Stimulated activated CD8-positive, alpha-beta memory T cell treated with anti-CD3 and anti-CD28 coated beads, Interleukin-4, amount 100 ng/mL, for 48 hours (primary cell): ENCODE measurements at places on chromosomes 13 and 19.

DNA sequence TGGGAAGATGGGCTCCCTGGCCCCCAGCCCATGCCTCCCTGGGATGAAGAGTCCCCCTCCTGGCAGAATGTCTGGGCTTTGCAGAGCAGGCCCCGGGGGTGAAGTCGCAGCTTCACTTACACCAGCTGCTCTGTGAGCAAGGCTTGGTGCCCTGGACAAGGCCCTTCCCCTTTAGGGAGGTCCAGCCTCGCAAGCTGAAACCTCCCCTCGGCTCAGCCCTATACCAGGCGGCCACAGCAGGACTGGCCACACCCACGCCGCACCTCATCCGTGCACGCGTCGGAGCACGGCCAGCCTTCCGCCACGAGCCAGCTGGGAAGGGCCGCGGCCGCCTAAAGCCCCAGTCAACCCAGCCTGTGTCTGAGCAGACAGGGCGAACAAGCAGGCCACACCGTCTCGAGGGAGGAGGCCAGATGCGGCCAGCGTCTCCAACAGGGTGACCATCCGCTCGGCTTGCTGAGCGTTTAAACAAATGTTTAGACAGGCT lies 83.2 kb upstream of the MCF2L start:
- DNase-seq = no peak

GRCh38 chr13:65834897-65835296 lies 1395.2 kb downstream of the PCDH9 start:
- DNase-seq = no peak

GRCh38 chr19:5048091-5048726 lies 79.3 kb downstream of the KDM4B start:
- peak; percentile 81 for DNase-seq

- no peak for DNase-seq
Observed at GRCh38 chr13:41332829-41333228, 21.8 kb downstream of the NAA16 start.

DNA sequence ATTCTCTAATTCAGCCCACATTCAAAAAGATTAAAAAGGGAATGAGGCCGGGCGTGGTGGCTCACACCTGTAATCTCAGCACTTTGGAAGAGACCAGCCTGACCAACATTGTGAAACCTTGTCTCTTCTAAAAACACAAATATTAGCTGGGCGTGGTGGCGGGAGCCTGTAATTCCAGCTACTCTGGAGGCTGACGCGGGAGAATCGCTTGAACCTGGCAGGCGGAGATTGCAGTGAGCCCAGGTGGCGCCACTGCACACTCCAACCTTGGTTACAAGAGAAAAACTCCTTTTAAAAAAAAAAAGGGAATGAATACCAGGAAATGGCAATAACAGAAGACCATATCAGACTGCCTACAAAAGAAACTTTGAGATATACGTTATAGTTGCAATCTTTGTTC lies 1244.5 kb downstream of the PCDH9 start:
- DNase-seq = no peak

GRCh38 chr13:73598020-73598712 lies 536.0 kb downstream of the KLF12 start:
- DNase-seq = no peak

DNA sequence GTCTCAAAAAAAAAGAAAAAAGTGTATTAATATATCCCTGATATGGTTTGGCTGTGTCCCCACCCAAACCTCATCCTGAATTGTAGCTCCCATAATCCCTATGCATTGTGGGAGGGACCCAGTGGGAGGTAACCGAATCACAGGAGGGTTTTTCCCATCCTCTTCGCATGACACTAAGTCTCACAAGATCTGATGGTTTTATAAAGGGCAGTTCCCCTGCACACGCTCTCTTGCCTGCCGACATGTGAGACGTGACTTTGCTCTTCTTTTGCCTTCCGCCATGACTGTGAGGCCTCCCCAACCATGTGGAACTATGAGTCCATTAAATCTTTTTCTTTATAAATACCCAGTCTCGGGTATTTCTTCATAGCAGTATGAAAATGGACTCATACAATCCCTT lies 17.7 kb downstream of the STK24 start:
- DNase-seq = no peak

- no peak for DNase-seq
Observed at GRCh38 chr13:113545931-113546516, 38.5 kb upstream of the TFDP1 start.

- no peak for DNase-seq
Observed at GRCh38 chr13:92609376-92609775, 617.2 kb upstream of the GPC6 start.

DNA sequence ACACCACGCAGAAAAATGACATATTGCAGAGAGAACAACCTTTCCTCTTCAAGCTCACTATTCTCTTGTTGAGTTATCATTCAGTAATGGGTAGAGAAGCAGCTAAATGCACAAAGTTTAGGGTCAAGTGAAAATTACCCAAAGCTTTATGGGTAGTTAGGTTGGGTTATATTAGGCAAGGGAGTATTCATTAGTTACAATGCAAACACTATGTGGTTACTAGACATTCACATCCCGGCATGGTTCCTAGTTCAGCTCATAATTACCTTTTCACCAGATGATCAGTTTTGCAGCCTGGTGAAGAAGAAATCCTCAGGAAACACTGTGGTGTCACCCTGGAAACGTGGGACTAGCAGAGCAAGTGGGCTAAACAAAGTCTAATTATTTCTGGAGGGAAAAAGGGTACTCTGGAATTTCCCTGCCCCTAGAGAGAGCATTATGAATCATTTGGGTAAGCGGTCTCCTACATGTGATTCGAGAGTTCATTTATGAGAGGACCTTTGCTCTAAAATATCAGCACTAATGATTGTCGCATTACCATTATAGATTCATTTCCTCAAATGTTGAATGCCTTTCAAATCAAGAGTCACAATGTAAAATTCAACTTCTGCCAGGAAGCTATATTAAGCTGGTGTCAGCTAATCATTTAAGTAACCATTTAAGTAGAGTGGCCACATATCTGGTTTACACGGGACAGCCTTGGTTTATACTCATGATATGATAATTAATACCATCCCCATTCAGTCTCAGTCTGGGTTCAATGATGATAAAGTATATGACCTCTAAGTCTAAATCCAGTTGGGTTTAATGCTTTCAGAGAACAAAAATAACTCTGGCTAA lies 1208.0 kb downstream of the DIAPH3 start:
- DNase-seq = no peak

GRCh38 chr19:4267101-4267900 lies 11.8 kb upstream of the SHD start:
- peak; percentile 84 for DNase-seq

DNA sequence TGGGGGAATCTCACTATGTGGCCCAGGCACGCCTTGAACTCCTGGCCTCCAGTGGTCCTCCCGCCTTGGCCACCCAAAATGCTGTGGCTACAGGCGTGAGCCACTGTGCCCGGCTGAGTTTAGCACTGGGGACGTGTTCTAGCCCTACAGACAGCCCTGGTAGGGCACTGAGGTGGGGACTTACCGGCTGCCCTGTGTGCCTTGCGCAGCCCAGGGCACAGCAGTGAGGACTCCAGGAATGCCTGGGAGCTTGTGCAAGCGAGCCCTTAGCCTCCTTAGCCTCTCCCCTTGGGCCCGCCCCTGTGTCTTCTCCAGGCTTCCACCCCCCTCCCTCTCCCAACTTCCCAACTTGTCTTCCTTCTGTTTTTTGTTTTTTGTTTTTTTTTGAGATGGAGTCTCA lies 21.0 kb downstream of the CCNE1 start:
- no peak for DNase-seq

DNA sequence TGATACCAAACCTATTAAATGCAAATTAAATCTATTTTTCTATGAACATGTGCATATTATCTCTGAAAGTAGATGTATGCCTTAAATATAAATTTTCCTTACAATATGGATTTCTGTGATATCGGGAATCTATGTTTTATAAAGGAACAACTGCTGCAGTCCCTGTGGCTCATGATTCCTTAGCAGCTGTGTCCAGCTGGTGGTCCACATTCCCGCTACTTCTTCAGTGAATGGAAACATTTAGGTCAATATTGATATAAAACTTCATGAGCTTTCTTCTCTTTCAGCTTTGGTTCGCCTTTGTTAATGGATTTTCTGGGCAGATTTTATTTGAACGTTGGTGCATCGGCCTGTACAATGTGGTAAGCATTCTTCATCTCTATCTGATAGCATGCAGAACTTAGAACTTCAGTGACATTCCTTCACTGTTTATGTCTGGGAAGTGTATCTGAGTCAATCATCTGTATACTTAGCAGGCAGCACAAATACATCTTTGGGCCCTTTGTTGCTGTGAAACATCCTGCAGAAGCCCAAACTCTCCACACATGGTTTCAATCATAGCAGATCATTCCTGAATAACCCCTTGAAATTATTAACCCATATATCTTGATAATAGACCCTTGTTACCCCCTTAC lies 223.9 kb downstream of the SHISA2 start:
- no peak for DNase-seq

GRCh38 chr13:31814536-31814935 lies 75.2 kb downstream of the RXFP2 start:
- DNase-seq = no peak

DNA sequence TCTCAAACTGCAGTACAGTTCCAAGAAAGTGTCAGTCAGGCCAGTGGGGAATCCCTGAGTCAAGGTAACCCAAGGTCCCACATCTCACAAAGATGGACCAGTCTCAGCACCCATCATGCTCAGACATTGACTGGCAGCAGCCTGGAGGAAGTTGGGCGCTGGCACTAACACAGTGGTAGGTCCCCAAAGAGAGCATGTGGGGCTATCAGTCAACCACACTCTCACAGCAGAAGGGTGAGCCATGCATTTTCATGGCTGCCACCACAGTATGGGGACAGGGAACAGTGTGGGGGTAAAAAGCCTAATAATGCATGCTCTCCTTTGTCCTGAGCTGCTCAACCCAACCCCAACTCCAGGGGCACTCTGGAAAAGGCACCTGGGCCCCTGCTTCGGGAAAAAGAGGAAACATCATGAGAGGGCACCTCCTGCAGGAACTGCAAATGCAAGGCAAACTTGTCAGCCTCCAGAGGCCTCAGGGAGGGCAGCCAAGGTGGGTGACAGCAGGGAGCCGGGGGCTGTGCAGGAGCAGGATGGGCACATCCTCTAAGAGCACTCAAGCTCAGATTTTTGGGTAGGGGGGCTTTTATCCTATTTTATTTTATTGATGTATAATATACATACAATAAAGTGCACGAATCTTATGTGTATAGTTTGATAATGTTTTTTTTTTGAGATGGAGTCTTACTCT lies 9.5 kb upstream of the PLEKHF1 start:
- DNase-seq = no peak

GRCh38 chr13:97114651-97115050 lies 107.5 kb upstream of the MBNL2 start:
- no peak for DNase-seq

- DNase-seq = no peak
Observed at GRCh38 chr19:53980539-53981375, 10.7 kb upstream of the CACNG6 start.

GRCh38 chr19:18921593-18921992 lies 2.1 kb downstream of the DDX49 start:
- no peak for DNase-seq

- no peak for DNase-seq
Observed at GRCh38 chr19:49461656-49462055, 8.6 kb downstream of the ALDH16A1 start.

GRCh38 chr13:98315902-98316301 lies 138.8 kb upstream of the RNF113B start:
- no peak for DNase-seq

DNA sequence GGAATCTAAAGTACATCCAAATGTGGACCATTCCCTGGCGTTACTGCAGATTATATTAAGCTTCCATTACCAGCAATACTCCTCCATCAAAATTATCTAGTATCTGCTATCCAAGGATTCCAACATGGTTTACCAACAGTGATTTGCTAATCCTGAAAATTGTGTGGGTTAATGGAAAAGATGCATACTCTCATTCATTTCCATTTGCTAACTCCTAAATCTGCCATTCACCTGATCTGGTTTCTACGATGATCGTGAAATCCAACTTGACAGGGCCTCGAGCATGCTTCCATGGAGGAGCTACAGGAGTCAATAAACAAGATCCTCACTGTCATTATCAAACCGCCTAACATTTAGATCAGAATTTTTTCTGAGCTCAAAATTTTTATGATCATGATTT lies 121.0 kb downstream of the RGCC start:
- DNase-seq = no peak

DNA sequence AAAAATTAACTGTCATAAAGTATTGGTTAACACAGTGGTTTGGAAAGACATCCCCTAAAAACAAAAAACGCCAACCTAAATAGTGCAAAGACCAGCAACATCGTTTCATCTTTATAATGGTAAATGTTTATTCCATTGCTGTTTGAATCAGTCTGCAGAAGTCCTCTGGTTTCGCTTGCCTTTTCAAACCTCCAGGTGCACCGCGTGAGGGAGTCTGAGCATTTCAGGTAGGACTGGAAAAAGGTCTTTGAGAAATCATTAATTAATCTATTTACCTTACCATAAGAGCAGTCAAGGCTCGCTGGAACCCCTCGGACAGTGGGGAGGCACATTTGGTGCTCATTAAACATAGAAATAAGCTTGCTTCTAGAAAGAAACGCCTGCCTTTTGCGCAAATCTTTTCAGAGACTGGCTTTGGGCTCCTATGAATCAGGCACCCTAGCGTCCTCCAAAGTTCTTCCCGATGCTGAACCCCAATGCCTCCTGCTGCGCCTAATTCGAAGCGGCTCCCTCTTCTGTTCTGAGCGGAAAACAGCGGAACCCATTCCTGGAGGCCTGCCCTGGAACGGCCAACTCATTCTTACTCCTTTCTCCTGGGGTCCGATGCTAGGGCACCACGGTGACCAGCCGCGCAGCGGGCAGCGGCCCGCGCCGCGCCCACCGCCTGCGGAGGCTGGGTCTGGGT lies 951 bp upstream of the MTUS2 start:
- DNase-seq = no peak

- no peak for DNase-seq
Observed at GRCh38 chr19:48659768-48660167, 13.0 kb downstream of the NTN5 start.

DNA sequence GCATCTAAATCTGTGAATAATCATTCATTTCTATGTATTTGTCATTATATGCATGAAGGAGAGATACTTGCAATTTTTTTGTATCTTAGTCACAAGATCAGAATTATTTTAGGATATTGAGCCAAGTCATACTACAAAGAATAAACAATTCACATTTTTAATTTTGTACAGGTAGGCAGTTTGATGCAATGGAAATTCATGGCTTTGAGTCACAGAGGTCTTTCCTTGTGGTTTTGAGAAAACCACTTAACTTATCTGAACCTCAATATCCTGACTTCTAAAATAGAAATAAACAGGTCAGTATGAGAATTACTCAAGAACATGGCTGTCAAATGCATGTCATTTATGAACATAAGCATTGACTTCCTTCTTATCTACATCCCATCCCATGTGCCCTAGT lies 221.4 kb upstream of the SLC10A2 start:
- no peak for DNase-seq
